ENCODE measurements at places on chromosomes 7 and 10. TPM values are rescaled to one million over a fixed set of nuclear protein-coding genes. Genes with fewer than 3 reads are reported as not detected.

- no peak for DNase-seq
These were observed 389.6 kb downstream of the REEP3 start for GRCh38 chr10:63910806-63911205.

DNA sequence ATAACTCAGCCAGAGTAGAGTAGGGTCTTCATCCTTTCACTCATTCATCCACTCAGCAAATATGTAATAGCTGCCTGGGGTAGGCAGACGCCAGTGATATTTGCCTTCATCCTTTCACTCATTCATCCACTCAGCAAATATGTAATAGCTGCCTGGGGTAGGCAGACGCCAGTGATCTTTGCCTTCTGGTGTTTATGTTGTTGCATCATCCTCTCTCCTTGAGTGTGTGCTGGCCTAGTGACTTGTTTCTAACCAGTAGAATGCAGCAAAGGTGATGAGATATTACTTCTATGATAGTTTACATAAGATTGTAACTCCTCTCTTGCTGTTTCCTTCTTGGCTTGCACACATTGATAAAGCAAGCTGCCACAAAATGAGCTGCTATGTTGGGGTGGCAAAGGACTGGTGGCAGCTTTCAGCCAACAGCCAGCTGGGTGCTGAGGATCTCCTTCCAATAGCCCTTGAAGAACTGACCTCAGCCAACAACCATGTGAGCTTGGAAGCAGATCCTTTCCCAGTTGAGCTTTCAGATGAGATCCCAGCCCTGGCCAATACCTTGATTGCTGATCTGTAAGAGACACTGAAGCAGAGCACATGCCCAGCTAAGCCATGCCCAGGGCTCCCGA, 23.2 kb upstream of the MTPN start:
- DNase-seq, result no peak

DNA sequence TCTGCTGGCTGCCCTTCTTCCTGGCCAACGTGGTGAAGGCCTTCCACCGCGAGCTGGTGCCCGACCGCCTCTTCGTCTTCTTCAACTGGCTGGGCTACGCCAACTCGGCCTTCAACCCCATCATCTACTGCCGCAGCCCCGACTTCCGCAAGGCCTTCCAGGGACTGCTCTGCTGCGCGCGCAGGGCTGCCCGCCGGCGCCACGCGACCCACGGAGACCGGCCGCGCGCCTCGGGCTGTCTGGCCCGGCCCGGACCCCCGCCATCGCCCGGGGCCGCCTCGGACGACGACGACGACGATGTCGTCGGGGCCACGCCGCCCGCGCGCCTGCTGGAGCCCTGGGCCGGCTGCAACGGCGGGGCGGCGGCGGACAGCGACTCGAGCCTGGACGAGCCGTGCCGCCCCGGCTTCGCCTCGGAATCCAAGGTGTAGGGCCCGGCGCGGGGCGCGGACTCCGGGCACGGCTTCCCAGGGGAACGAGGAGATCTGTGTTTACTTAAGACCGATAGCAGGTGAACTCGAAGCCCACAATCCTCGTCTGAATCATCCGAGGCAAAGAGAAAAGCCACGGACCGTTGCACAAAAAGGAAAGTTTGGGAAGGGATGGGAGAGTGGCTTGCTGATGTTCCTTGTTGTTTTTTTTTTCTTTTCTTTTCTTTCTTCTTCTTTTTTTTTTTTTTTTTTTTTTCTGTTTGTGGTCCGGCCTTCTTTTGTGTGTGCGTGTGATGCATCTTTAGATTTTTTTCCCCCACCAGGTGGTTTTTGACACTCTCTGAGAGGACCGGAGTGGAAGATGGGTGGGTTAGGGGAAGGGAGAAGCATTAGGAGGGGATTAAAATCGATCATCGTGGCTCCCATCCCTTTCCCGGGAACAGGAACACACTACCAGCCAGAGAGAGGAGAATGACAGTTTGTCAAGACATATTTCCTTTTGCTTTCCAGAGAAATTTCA, 1.7 kb downstream of the ADRB1 start:
- no peak for DNase-seq

- no peak for DNase-seq
These were observed 25.2 kb upstream of the NCAPG2 start for GRCh38 chr7:158729646-158730382.

GRCh38 chr10:9634466-9634865, 1383.2 kb upstream of the CELF2 start:
- no peak for DNase-seq

DNA sequence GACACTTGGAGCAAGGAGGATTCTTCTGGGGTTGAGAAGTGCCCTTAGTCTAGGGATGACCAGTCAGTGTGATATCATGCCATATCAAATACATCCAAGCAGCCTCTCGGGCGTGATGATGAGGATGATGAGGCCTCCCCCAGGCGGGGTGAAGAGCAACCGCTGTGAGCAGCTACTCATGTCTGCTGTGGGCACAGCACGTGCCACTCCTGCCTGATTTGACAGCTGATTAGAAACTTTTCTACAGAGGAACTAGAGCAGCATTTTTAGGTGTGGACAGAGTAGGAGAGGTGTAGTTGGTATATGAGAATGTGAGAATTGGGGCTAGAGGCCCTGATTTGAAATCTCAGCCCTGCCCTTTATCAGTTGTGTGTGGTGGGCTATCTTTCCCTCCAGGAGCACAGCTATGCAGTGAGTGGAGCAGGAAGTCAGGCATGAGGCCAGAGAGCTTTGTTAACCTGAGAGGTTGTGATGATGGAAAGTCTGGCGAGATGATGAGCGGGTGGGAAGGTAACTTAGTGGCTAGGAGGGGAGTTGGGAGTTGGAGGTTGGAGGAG, 49.6 kb upstream of the COBL start:
- no peak for DNase-seq

GRCh38 chr10:70510904-70511303, 32.3 kb downstream of the PALD1 start:
- DNase-seq, result no peak

- no peak for DNase-seq
These were observed 31.1 kb downstream of the RTKN2 start for GRCh38 chr10:62237506-62237905.

DNA sequence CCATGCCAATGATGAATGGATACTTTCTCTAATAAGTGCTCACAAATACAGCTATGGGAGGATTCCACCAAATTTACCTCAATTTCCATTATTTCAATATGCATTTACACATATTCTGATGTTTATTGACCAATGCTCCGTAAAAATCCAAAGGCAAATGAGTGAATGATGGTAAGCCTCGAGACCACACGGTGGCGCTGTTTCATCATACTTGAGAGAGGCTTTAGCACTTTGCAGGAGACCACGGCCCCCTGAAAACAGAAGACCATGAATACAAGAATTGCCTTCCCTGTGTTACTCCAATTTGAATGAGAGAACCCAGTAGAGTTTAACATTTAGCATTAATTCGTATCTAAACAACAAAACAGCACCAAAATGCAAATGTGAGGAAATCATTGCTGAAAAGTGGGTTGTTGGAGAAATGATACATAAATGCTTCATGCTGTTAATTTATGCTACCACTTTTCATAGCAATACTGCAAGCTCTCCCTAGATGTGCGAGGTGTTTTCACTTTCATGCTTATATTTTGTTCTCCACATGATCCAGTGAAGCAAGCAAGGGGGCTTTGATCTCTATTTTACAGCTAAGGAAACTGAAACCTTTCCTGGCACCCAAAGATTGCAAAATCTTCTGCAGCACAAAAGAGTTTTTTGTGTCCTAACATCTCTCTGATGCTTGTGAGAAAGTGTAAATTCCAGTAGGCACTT, 35.4 kb downstream of the TRIL start:
- peak; percentile 91 for DNase-seq

- DNase-seq, result no peak
These were observed 537.3 kb downstream of the TNS3 start for GRCh38 chr7:47044625-47045024.

- DNase-seq, result no peak
These were observed 6.5 kb upstream of the VWC2 start for GRCh38 chr7:49766966-49767365.

DNA sequence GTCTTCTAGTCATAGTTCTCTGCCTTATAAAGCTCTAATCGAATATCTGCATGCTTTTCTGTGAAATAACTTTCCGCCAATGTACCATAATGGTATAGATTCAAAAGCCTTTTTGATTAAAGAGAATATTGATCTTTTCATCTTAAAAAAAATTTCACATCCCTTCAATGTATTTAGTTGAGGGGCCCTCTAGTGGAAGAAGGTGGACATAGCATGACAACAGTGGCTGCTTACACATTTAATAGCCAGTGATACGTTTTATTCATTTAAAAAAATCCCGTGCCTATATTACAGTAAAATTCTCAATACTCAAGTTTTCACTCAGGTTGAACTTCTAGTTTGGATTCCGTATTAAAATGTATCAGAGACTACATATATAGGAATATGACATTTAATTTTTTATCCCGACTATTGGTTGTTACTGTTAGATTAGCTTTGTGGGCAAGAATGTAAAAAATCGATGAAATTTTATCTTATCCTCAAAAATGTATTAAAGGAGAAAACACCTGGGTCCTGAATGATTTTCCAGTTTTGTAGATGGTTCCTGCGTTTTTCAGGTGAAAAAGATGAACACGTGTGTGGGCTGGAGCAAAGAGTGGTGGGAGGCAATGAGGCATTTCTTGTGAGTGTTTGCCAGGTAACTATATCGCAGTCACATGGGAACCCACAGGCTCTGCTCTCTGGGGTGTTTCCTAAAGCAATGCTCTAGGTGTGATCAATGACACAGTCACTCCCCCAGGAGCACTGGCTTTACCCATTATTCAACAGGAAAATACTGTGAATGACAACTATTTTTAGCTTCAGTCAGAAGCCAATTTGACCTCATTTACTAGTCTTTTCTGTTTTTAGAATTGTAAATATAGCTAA, 24.1 kb upstream of the PNLIP start:
- DNase-seq, result peak; percentile 14

GRCh38 chr7:99648843-99649242, 31.0 kb downstream of the CYP3A5 start:
- DNase-seq, result no peak

GRCh38 chr10:33454554-33454953, 120.1 kb upstream of the NRP1 start:
- no peak for DNase-seq

DNA sequence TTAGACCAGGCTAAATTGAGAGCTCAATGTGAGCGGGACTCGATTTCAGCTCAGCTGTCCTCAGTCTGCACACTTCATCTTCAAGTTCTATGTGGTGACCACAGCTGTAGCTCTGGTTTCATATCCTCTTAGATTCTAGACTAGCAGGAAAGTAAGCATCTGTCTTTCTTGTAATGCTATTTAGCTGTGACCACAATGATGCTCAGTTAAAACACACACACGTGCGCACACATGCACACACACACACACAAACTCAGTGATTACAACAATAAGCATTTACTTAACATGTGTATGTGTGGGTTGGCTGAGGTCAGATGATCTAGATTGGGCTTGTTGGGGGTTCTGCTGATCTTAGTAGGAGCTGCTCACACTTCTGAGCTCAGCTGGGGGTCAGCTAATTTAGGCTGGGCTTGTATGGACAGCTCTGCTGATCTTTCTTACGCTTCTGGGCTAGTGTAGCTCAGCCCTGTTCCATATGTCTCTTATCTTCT, 82.5 kb downstream of the ZNF365 start:
- no peak for DNase-seq

GRCh38 chr7:131039355-131039762, 288.3 kb upstream of the MKLN1 start:
- no peak for DNase-seq

GRCh38 chr10:108352771-108353170, 1188.3 kb upstream of the SORCS1 start:
- no peak for DNase-seq

DNA sequence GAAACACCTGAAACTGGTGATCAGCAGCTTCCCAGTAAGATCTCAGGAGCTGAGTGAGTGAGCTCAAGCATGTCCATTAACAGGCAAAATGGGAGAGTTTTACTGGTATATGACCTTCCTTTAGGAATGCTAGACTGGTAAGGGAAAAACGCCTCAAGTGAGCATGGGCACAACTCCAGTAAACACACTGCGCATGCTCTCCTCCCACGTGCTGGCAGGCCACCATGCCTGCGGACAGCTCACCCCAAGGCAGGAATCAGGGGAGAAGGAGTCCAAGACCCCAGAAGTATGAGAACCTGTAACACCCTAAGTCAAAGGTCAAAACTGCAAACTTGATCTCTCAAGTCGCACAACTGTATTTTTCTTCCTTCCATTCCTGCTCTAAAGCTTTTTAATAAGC, 128.3 kb downstream of the CD36 start:
- no peak for DNase-seq

GRCh38 chr7:76300166-76300731, 2.2 kb upstream of the HSPB1 start:
- no peak for DNase-seq

- DNase-seq, result no peak
These were observed 59.6 kb upstream of the C1GALT1 start for GRCh38 chr7:7122701-7123281.

DNA sequence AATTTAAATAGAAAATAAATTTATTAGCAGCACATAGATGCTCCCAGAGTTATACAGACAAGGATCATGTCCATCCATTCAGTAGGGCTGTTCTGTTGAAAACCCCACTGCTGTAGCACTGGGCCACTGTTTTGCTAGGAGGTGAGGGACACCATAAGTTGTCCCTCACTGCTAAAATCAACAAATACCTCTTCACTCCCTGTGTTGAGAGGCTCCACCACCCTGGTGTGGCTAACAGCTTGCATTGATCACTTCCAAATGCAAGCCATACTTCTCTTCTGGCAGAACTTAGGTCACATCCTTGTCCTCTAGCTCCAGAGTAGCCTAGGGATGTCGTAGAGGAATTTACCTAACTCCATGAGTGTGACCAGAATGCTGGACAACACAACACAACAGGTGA, 55.4 kb downstream of the MDFIC start:
- DNase-seq, result no peak

DNA sequence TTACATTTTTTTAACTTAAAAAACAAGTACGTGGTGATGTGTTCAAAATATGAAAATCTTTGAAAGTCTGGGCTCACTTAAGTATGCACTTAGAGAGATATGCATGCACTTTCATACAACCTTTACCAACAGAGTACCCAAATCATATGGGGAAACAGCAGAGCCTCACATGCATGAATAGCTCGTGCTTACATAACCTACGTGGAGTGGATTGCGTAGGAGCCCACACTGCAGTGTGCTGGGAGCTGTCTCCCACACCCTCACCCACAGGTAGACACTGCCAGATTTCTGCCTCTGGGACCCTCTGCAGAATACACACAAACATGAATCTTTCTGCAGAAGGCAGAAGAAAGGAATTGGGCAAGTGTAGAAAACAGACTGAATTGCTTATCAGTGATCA, 581 bp downstream of the CLCN1 start:
- DNase-seq, result no peak

DNA sequence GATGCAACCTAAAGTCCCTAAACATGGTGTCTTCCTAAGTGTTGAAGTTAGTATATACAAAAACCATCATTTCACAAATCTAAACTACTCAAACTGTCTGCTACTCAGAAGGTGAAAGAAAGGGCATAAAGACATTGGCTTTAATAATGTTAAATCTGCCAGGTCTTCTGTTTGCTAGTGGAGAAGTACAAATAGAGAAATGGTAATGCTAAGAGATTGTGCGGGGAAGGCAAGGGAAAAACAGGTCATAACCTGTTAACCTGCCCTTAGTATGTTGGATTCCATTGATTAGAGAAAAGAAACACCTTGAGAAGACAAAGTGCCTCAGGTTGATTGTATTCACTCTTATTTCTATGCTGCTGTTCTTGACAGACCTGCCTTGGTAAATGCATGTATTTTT, 80.3 kb downstream of the CALD1 start:
- DNase-seq, result no peak

Gene CNPY1
- polyA plus RNA-seq, result not detected

Gene PHYH
- polyA plus RNA-seq, result 26.4 TPM

Gene DPYSL4
- polyA plus RNA-seq, result 16.3 TPM

Gene OR2A5
- 0.18 TPM for polyA plus RNA-seq

Gene SLC35G1
- polyA plus RNA-seq, result 8.8 TPM

Gene PON1
- 0.33 TPM for polyA plus RNA-seq

Gene MUC12
- 0.02 TPM for polyA plus RNA-seq

Gene CYP2C9
- 4.8 TPM for polyA plus RNA-seq

Gene LGI1
- 7.0 TPM for polyA plus RNA-seq
